ENCODE measurements at places on chromosomes 13 and 19.

DNA sequence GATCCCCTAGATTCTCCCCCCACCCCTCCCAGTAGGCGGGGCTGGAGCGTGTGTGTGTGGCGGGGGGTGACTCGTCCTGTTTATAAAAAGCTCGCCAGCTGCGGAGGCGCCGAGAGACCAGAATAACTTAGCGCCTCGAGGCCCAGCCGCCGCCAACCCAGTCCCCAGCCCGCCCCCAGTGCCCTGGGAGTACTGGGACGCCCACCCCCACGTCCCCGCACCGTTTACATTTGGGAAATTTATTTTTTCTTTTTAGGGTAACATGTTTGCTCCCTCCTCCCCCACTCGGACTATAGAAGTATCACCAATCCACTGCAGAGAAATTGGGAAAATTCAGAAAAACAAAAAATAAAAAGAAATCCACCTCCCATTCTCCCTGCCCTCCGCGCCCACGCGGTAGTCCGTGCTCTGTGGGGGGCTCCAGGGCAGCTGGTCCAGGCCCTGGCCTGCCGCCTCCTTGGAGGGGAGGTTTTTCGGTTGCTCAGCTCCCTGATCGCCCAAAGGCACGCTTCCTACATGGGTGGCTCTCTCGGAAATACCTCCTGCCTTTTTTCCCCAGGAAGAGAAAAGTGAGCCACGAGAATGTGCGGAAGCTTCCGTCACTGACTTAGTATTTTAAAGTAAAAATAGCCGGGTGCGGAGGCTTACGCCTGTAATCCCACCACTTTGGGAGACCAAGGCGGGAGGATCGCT lies 1.5 kb upstream of the RAB3A start:
- peak; percentile 49 for DNase-seq

DNA sequence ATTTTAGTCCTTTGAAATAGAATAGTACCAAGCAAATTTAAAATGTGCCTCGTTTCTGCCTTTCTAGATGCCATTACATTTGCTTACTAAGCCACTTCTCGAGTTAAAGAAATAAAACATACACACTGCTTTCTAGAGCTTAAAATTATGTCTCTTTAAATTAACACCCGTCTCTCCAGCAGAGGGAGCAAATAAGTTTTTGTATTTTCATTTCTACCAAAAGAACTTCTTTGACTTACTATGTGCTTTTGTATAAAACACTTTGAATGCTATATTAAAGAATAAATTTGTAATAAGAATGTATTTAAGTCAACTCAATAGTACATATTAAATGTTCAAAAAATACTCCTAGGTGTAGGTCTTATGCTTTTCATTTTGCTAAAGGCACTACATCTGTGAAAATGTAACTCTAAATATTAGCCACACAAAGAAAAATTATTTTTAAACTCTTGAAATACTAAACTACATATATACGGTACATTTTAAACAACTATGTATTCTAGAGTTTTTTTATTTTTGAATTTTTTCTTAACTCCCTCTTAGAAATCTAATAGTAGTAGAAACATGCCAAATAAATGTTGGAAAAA lies 269.3 kb upstream of the MIR17HG start:
- no peak for DNase-seq

- no peak for DNase-seq
Observed at GRCh38 chr13:20696073-20696472, 7.4 kb upstream of the IL17D start.

- no peak for DNase-seq
Observed at GRCh38 chr19:7971553-7972520, 28.4 kb upstream of the TIMM44 start.

- no peak for DNase-seq
Observed at GRCh38 chr13:74674720-74675119, 540.5 kb upstream of the KLF12 start.

GRCh38 chr19:52190487-52191293 lies 838 bp downstream of the PPP2R1A start:
- no peak for DNase-seq

DNA sequence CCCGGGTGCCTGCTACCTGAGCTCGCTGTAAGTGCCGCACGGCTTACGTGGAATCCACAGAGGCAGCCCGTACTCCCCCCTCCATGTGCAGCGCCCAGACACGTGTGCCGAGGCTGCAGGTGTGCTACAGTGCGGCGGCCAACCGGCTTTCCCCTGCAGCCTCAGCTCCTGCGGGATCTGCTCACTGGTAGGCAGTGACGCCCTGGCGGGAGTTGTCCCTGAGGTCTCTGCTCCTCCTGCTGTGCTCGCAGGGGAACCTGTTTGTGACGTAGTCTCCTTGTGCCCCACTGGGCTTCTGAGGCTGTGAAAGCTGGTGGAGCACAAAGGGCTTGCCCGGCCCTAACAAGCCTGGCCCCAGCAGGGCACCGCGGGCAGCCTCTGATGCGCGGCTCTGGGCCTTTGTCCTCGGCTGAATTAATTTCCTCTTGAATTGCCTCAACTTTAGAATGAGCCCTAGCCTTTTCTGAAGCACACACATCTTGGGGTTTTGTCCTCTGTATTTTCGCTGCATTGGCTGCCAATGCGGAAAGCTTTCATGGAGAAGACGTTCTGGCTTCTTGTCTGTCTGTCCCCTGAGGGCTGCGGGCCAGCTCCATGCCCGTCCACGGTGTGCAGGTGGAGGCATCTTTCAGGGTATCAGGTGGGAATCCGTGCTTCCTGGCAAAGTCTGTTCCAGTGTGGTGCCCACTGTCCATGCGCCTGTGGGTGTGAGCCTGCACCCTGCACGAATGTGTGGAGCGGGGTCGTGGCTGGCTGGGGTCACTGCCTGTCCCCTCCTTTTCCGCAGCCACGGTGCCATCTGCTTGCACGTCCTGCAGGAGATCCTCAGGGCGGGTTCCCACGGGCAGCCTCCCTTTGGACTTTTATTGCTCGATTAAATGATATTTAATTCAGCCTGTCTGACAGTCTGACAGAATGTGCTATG lies 77.3 kb upstream of the MCF2L start:
- DNase-seq = no peak

GRCh38 chr13:94987869-94988268 lies 275.5 kb upstream of the SOX21 start:
- no peak for DNase-seq

GRCh38 chr13:46160065-46160464 lies 21.9 kb downstream of the LCP1 start:
- no peak for DNase-seq

GRCh38 chr13:30736461-30737320 lies 1.3 kb downstream of the ALOX5AP start:
- DNase-seq = no peak

DNA sequence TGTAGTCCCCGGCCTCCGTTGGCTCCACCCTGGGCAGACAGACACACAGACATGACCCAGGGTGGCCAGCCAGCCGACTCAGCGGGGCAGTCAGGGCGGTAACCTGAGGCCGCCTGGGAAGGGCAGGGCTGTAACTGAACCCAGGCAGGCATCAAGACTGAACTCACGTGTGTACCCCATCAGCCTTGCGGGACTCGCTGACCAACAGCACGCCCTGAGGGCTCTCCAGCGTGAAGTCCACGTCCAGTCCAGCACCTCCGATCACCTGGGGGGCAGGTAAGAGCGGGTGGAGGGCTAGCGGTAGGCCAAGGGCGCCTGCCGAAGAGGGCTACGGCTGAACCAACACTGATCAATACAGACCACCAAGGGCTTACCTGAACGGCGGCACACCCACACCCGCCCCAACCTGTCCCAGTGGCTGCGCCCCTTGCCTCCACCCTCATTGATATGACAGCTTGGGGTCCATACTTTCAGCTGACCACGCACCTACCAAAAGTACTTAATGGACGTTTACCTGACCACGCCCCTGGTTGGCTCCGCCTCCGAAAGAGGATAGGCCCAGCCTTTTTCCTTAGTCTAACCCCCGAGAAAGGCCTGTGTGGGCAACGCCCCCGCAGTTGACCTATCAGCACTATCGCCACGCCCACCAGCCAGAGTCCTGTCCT lies 791 bp downstream of the TMED1 start:
- no peak for DNase-seq

DNA sequence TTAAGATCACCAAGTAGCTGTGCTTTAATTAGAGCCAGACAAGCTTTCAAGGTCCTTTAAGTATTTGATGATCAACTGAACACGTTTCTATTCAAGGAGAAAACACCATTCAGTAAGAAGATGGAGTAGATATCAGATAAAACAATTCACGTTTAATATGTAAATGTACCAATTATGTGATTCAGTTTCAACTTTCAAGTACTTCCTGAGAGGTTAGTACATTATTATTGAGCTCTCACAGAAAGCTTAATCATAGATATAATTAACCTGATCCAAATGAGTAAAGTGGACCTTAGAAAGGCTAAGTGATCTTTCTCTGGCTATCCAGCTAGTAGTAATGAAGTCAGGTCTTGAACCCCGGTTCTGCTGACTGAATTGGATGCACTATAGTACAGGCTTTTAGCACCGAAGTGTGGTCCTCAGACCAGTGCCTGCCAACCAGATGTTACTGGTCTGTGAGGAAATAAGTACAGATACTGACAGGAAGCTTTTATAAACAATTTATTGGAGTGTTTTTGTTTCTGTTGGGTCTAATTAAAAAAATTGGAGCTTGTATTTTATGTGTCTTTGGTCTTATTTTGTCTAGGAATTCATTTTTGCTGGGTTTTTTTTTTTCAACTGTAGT lies 10.2 kb downstream of the CLN5 start:
- DNase-seq = no peak

DNA sequence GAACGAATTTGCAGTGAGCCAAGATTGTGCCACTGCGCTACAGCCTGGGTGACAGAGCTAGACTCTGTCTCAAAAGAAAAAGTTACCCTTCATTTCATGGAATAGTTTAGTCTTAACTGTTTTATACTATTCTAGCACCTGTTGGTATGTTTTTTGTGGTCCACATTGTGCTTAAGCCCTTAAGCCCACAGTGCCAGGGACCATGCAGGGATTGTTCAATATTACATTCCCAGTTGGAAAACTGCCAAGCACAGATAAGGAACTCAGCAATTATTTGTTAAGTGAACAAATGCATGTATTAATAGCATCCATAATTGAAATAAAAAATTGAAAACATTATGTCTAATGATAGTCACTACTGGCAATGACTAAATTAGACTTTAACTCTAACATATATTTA lies 193.5 kb downstream of the PCDH17 start:
- DNase-seq = no peak

DNA sequence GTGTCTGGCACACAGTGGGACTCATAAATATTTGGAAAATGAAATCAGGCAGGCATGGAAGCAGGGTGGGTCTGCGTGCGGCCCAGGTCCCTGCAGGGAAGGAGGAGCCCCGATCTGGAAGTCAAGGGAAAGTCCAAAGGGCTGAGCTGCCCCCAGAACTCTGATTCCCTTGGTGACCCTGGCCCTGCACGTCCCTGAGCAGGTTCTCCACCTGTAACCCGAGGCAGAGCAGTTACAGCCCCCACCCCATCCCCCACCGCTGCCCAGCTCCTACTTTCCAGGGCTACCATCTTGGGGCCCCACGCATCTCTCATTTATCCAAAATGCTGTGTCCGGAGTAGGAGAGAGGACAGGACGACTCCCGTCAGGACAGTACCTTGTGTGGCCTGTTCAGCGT lies 2.1 kb downstream of the PLEKHF1 start:
- DNase-seq = no peak

DNA sequence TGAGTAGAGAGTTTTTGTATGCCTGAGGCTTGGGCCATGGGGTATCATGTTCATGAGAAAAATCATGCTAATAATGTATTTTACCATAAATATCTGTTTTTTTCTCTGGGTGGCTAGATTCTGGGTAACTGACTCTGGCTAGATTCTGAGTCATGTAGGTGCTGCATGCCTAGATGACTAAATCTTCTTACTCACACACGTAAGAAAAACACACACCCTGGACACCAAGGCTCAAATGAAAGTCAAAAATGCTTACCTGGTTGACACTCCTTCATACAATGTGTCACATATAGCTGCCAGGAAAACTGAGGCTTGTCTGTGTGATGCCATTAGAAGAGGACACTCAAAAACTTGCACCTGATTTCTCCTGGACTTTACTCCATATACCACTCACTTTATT lies 597.4 kb upstream of the SLITRK1 start:
- DNase-seq = no peak

DNA sequence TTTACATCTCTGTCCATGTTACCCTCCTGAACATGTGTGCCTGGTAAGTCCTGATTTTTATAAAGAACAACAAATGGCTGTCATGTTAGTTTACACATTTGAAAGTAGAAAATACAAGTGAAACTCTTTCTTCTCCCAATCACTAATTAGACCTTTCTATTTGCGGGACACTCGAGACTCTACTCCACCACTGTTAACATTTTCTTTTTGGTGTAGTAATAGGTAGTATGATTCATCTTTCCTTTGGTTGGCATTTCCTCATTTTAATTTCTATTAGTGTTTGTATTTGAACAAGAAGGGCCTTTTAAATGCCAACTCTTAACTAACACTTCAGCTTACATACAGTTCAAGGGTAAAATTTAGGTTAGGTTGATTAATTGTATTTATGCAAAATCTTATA lies 371.1 kb downstream of the PCDH9 start:
- DNase-seq = no peak

- no peak for DNase-seq
Observed at GRCh38 chr13:102698649-102698980, 3.8 kb upstream of the METTL21C start.

GRCh38 chr13:73833325-73834070 lies 300.7 kb downstream of the KLF12 start:
- no peak for DNase-seq

- DNase-seq = no peak
Observed at GRCh38 chr13:98869408-98870090, 108.3 kb downstream of the DOCK9 start.

- no peak for DNase-seq
Observed at GRCh38 chr13:48188131-48188530, 44.9 kb upstream of the ITM2B start.

DNA sequence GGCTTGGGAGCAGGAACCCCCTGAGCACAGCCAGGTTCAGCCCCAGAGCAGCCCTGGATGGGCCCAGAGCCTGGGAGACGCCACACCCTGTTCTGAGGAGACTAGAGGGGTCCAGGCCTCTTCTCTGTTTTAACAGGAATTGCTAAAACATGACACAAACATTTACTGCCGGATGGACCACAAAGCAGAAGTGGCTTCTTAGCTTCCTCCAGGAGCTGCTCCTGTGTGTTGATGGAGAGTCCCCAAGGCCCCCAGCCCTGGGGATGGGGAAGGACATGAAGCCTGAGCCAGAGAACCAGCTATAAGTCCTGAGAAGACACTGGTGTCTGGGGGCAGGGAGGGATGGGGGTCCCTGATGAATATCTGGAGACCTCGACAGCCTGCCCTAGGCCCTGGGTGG lies 14.6 kb downstream of the CEACAM3 start:
- no peak for DNase-seq

DNA sequence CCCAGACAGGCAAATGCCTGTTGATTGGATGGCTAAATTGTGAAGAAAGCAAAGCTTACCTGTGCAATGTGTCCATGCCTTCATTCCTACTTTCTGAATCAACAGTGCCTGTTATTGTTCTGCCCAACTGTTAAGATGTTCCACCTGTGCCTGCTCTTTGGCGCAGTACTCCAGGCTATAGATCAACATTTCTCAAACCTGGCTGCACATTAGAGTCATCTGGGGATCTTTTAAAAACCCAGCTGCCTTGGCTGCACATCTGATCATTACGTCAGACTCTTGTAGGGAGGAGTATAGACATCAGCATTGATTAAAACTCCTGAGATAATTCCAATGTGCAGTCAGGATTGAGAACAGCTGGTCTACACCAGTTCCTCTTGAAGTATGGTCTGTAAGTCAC lies 16.2 kb upstream of the CPB2 start:
- no peak for DNase-seq
